ENCODE measurements at places on chromosomes 11 and 22. TPM values are rescaled to one million over a fixed set of nuclear protein-coding genes. Genes with fewer than 3 reads are reported as not detected.

DNA sequence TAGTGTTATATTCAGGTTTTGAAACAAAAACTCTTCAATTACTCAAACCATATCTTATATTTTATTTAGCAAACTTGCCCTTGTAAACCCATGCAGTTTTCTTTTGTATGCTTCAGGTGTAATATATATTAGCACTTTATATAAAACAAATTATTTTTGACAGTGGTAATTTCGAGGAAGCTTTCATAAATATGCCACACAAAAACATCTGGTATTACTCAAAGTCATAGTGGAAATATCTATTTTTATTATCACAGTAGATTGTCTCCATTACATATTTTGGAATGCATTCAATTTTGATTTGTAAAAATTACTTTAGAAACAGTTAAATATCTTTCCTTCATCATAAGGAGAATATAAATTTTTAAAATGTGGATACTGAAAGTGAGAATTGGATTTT is 89.1 kb upstream of the FIBIN start:
- no peak for DNase-seq

DNA sequence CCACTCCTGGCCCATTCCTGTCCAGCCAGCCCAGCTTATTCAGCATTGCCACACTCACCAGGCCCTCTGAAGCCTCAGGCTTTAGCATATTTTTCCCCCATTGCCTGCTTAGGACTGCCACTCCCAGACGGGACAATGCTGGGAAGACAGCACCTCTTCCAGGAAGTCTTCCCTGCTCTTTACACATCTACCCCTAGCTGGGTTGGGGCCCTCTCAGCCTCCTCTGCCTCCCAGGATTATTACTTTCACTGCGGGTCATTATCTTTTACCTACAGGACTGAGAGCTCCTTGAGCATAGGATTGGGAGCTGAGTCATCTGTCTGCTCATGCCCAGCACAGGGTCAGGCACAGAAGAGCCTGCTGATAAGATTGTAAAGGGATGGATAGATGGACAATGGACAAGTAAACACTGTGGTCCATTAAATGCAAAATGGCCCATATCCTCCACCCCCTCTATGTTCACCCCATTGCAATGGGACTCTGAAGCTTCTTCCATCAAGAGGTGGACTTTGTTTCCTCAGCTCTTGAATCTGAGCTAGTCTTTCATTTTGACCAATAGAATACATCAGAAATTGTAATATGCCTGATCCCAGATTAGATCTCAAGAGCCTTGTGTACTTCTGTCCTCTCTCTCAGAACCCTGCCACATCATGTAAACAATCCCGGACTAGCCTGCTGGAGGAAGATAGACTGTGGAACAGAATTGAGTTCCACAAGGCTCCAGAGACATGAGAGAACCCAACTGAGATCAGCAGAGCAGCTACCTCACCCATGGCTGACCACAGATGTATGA is 32.0 kb upstream of the LRRC32 start:
- no peak for DNase-seq

GRCh38 chr11:12938590-12939247 is 70.4 kb upstream of the RASSF10 start:
- no peak for DNase-seq

DNA sequence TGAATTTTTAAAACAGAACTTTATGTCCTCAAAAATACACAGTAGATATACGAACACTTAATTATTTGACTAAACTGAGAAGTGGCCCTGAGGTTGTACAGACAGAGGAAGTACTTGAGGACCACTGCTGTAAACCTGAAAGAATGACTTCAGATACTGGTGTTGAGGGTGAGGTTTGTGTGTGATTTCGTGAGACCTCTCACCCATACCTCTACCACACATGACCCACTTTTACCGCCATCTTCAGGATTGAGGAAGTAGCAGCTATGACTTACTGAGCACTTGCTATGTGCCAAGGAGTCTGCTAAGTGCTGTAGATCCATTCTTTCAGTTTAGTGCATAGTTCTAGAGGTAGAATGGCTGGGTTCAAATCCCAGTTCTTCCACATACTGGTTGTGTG is 21.9 kb downstream of the MMP13 start:
- no peak for DNase-seq

- DNase-seq = no peak
These were observed 24.9 kb downstream of the TCP11L1 start for GRCh38 chr11:33064033-33064825.

- peak; percentile 21 for DNase-seq
These were observed 8.5 kb downstream of the YPEL4 start for GRCh38 chr11:57641011-57641807.

DNA sequence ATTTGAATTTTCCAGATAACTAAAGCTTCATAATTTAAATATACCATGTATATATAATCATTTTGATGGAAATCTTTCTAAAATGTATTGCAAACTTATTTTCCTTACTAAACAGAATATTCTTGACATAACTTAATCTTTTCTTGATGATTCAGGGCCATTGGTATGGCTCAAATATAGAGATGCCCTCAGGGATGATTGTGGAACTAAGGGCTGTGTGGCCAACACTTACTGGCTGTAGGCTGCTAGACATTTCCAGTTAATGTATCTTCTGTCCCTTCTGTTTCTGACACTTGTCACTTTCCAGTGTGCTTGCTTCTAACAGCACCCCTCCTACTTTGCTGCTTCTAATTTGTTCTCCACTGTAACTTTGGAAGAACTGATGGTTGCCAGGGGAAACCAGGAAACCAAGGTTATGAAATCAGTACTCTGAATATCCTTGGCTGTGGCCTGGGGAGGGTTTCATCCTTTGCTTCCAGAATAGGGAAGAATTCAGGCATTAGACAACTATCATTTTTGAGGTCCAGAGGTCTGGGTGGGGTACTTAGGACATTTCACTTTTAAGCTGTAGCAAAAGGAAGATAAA is 697.2 kb downstream of the ETS1 start:
- DNase-seq = no peak

The FAM83F gene
- 0.07 TPM for total RNA-seq

The CRACR2B gene
- total RNA-seq = 5.0 TPM

All from NCI-H460 (cell line).